RCC 7860 (cell line): ENCODE measurements at places on chromosomes 7 and 10.

GRCh38 chr7:128681794-128682537 is 9.9 kb downstream of the GARIN1A start:
- DNase-seq: no peak

DNA sequence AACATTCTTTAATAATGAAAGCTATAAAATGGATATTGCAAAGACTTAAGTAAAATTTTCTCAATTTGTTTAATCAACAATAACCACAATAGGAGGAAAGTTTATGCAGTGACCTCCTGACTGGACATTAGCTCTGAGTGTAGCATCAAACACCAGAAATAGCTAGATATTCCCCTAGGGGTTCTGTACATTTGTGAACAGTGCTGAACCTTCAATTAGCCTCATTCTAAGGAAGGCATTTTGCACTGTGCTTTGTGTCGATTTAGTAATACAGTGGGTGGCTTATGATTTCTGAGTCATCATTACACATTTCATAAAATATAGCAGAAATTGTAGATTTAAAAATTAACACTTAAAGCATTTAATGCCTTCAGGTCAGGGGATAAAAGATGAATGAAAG is 367.3 kb upstream of the PCDH15 start:
- no peak for DNase-seq

GRCh38 chr10:61993711-61994401 is 92.4 kb downstream of the ARID5B start:
- DNase-seq: no peak

DNA sequence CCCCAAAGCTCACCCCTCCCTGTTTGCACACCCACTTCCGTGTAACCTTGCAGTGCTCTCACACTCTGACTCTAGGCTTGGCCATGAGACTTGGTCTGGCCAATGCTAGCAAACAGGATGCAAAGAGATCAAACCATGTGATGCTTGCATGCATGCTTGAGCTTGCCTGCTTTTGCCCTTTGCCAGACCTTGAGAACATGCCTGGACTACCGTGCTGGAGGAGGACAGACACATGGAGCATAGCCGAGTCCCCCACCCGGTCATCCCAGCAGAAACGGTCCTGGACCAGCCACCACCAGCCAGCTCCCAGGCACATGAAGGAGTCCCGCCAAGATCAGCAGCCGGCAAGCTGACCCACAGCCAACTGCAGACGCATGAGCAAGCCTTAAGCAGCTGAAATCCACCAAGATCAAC is 23.4 kb downstream of the PYROXD2 start:
- no peak for DNase-seq

GRCh38 chr7:151484971-151485707 is 34.6 kb downstream of the RHEB start:
- peak; percentile 66 for DNase-seq

DNA sequence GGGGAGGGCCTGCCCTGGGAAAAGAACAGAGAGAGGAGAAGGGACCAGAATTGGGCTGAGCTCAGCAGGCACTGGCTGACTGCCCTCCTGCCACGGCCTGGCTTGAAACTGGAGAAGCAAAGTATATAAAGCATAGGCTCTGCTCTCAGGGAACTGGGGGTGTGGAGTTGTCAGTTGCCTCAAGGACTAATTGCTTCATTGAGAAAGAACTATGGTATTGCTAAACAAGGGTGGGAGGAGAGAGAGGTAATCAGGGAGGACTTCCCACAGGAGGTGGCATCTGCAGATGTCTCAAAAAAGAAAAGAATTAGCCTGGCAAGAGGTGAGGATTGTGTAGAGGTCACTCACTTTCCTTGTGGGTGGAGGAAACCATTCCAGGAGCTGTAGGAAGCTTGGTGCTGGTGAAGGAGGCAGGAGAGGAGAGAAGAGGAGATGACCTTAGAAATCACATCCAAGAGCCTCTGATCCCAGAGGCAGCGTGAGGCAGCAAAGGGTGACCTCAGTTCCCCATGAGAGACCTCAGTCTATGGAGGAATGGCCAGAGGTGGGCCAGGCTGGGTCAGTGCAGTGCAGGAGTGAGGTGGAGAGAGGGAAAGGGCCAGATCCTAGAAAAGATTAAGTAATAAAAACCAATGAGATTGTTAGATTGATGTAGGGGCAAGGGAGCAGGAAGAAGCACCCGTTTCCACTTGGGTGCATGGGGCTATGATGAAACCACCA is 2.4 kb downstream of the PILRB start:
- DNase-seq: no peak

GRCh38 chr7:33722383-33723101 is 182.8 kb upstream of the BMPER start:
- peak; percentile 94 for DNase-seq

DNA sequence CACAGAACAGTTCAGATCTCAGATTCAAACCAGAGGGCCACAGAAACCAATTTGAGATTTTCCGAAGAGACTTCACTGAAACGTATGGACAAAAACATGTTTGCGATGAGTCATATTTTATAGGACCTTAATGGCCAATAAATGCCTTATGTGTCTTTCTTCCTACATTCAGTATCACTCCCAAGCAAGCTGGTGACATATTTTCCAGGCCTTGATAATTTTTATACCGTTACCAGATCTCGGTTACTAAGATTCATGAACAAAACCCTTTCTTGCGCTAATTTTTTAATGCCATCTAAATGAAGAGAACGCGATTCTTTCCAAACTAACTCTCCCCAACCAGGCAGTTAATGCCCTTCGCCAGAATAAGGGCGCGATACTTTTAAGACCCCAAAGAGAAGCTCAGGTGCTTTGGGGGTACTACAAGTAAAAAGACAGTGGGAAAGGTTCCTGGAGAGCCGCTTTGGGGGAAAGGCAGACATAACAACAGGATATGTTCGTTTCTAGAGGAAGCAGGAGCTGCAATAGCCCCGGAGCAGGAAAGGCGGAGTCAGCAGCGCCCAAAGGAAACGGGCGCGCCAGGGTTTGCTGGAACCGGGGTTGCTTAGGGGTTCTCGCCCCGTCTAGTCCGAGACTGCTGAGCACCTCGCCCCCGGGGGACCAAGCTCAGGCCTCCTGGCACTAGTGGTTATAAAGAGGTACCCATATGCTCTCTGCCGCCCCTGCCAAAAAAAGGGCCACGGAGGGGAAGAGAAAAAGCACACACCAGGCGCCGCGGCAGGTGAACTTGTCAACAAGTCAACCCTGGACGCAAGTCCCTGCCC is 884 bp downstream of the ICA1 start:
- no peak for DNase-seq

GRCh38 chr10:131187926-131188325 is 123.6 kb downstream of the TCERG1L start:
- DNase-seq: no peak

GRCh38 chr10:124735491-124736286 is 8.5 kb downstream of the FAM53B start:
- DNase-seq: no peak

DNA sequence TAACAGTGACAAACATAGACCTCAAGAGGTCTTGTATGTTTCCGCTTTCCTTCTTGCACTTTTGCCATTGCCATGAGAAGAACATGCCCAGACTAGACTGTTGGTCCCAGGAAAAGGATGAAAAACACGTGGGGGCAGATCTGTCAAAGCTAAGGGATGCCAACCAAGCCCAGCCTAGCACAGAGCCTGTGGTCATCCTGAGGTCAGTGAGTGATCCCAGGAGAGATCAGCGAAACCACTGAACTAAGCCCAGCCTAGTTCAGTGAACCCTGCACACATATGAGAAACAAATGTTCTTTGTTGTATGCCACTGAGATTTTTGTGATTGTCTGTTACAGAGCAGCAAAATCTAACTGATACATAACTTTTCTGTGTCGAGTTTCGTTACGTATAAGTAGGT is 718.8 kb downstream of the MAGI2 start:
- peak; percentile 13 for DNase-seq

DNA sequence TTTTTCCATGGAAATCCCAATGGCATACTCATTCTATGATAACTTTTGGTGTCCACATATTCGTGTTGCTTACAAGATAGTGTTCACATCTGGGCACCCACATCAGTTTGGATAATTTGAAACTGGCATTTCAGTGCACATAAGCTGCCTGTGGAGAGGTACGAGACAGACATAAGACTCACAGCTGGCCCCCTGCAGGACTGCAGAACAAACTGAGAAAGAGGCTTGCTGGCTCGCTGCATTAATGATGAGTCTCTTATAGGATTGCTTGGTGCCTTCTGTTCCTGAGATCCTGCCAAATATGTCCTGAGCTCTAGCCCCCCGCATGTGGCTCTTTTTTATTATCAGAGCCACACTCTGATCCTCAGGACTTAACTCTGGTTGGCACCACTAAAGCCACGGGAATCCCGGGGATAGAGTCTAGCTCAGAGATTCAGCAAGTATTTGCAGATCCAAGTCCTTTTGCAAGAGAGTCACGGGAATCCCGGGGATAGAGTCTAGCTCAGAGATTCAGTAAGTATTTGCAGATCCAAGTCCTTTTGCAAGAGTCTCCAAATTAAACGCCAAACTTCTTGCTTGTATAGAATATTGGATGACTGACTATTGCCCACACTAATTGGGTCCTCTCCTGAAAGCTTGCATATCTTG is 34.0 kb upstream of the JCAD start:
- no peak for DNase-seq

DNA sequence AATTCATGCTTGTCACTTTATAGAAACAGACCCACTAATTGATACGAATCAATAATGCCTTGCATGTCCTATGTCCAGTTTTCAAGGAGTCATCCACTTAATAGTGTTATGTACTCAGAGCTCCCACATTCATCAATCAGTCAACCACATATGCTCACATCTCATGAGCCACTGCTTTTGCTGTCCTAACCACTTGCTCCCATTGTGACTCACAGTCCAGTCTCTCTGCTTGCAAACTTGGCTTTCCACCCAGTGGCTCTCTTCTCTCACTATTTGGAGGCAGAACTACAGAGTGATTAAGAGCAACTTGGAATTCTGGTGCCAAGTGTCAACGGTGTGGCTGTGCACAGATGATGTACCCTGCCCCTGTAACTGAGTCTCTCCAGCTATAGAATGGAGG is 166.0 kb downstream of the SNX13 start:
- DNase-seq: peak; percentile 94
